ENCODE measurements at places on chromosomes 5 and 9. TPM values are rescaled to one million over a fixed set of nuclear protein-coding genes. Genes with fewer than 3 reads are reported as not detected.

Gene NEUROG1
- polyA plus RNA-seq: not detected

- DNase-seq: no peak
- no peaks in the 10 kb centered on the region for H3K27me3 ChIP-seq
- H3K4me3 ChIP-seq: no peak overlapping the region
- no peak overlapping the region for H3K27ac ChIP-seq
- no peaks in the 10 kb centered on the region for H3K36me3 ChIP-seq
- no peaks in the 10 kb centered on the region for H3K4me1 ChIP-seq
Measured at GRCh38 chr9:25519286-25519685, 159.0 kb downstream of the TUSC1 start.

DNA sequence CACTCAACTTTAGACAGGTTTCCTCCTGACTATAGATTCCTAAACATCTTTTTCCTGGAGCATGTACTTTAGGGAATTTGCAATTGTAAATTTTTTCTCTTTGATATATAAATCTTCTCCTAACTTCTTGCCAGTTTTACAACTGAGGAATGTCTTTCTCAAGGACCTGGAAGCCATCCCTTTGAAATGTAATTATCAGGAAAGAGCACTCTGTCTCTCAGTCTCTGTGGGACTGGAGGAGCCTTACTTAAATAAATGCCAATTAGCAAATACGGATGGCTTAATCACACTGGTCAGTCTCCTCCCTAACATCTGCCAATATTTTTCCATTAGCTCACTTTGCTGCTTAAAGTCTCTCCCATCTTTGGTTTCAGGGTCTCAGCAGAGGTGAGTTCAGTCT is 344.3 kb upstream of the ARRDC3 start:
- H3K36me3 ChIP-seq: no peaks in the 10 kb centered on the region
- no peak overlapping the region for H3K27ac ChIP-seq
- no peaks in the 10 kb centered on the region for H3K27me3 ChIP-seq
- H3K4me3 ChIP-seq: no peak overlapping the region
- no peak for DNase-seq

Gene HDAC3
- 34.7 TPM for polyA plus RNA-seq

DNA sequence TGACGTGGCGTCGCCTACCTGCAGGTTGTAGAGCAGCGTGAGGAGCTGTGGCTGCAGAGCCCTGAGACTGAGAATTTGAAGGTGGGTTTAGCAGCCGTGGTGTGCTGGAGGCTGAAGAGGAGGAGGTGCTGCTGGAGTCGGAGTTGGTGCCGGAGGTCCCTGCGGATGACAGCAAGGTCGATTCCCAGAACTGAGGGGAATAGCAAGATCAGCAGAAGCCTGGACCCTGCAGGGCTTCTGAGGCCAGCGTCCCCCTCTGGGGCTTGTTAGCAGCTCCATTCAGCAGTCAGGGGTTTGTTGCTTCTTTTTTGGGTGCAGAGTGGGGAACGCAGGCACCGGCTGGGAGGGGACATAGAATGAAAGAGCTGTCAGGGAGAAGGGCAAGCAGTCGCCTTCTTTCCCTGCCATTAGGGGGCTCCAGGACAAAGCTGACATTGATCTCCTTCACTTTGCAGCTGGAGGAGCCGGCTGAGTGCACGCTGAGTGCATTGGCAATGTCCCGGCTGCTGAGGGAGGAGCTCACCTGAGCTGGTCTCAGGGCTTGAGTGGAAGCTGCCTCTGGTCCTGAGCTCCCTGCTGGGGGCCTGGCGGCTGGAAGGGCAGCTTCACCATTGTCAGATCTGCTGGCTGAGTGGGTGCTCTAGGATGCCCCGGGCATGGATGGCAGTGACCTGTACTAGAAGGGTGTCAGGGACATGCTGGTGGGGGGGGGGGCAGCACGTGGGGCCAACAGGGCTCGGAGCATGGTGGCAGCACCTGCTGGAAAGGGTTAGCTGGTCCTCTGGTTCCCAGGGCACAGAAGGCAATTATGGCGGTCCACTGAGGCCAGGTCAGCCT is 20.8 kb downstream of the OBP2B start:
- peaks cover 6% of the 10 kb centered on the region for H3K27me3 ChIP-seq
- DNase-seq: no peak
- no peaks in the 10 kb centered on the region for H3K36me3 ChIP-seq
- no peak overlapping the region for H3K27ac ChIP-seq

GRCh38 chr9:133233681-133234432 is 24.8 kb upstream of the OBP2B start:
- peaks cover 10% of the 10 kb centered on the region for H3K27me3 ChIP-seq
- H3K27ac ChIP-seq: peak overlapping the region; percentile 36
- H3K4me3 ChIP-seq: no peak overlapping the region
- no peaks in the 10 kb centered on the region for H3K36me3 ChIP-seq
- DNase-seq: no peak

DNA sequence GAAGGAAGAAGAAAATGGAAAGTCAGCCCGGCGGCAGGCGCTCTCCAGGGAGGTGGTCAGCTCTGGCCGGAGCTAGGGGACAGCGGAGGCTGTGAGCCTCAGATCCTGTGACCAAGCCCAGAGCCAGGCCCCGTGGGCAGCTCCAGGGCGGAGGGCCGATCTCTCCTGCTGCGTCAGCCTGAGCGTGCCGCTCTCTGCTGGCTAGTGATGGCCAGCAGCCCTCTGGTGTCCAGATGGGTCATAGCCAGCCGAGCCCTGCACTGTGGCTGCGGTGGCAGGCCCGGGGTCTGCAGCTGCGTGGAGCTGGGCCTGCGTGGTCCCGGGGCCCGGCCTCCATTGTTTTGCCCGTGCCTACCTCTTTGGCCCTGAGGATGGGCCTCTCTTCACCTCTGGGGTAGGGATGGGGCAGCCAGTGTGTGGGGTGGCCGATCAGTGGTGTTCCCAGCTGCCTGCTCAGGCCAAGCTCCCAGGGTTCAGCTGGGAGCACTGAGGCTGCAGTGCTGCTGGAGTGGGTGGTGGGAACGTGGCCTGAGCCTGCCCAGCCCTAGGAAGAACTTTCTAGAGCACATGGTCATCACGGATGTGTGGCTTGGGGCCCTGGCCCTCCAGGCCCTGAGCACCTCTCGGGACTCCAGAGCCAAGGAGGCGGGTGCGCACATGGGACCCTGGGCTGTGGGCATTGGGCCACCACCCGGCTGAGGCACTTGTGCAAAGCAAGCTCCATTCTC is 17.1 kb upstream of the NRARP start:
- H3K36me3 ChIP-seq: no peaks in the 10 kb centered on the region
- DNase-seq: peak; percentile 77
- H3K4me1 ChIP-seq: peaks cover 9% of the 10 kb centered on the region
- H3K27me3 ChIP-seq: peaks cover 31% of the 10 kb centered on the region
- H3K4me3 ChIP-seq: no peak overlapping the region

DNA sequence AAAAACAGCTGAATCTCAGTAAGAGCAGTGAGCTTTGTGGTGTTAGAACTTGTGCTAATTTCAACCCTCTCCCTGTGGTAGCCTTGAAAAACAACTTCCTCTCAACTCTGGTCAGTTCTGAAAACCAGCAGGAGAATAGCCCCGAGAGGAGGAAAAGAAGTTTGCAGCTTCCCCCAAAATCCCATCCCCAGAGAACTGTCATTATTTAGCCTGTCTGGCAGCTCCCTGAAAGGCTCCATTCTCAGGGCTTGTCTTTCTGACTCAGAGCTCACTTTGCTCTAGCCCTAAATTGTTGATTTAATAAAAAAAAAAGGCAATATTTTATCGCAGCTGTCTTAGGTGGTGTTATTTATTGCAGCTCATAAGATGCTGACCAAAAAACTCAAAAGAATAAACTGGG is 11.4 kb upstream of the SLC45A2 start:
- H3K4me1 ChIP-seq: peaks cover 5% of the 10 kb centered on the region
- no peaks in the 10 kb centered on the region for H3K27me3 ChIP-seq
- H3K4me3 ChIP-seq: no peak overlapping the region
- no peak for DNase-seq
- peaks cover 10% of the 10 kb centered on the region for H3K36me3 ChIP-seq

DNA sequence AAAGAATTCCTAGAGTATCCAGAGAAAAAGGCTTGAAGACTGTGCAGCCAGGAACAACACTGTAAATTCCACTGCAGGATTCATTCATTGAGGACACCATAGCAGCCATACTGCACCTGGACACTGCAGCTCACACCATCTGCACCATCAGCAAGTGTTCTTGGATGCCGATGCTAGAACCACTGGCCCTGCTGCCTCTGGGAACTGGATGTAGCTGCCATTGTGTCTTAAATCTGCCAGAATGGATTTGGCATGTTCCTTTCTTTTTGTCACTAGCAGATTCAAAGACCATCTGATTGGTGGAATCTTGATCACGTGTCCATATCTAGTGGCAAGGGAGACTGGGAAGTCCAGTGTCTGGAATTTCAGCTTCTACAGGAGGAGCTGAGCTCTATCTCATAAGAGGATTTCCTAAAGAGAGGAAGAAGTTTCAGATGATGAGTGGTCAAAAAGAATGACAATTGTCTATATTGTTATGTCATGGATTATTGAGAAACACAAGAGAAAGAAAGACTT is 278.3 kb upstream of the ANKRD55 start:
- H3K4me1 ChIP-seq: no peaks in the 10 kb centered on the region
- H3K27ac ChIP-seq: no peak overlapping the region
- H3K27me3 ChIP-seq: no peaks in the 10 kb centered on the region
- no peak for DNase-seq

DNA sequence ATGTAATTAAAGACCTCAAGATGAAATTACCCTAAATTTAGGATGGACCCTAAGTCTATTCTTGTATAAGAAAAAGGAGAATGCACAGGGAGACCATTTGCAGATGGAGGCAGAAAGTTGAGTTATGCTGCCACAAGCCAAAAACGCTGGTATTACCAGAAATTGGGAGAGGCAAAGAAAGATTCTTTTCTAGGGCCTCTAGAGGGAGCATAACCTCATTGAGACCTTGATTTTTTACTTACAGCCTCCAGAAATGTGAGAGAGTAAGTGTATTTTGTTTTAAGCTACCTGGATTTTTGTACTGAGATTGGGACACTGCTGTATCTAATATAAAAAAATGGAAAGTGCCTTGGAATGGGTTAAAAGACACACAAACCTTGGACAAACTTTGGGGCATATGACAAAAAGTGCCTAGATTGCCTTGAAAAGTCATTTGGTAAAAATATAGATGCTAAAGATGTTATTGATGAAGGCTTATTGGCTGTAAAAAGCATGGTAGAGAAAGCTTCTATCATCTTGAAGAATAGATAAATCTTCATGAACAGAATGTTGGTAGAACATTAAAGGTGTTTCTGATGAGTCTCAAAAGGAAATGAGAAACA is 174.7 kb upstream of the PRDM9 start:
- H3K4me3 ChIP-seq: no peak overlapping the region
- H3K4me1 ChIP-seq: no peaks in the 10 kb centered on the region
- no peaks in the 10 kb centered on the region for H3K36me3 ChIP-seq
- no peaks in the 10 kb centered on the region for H3K27me3 ChIP-seq
- H3K27ac ChIP-seq: no peak overlapping the region

GRCh38 chr9:99822109-99822805 is 572 bp downstream of the NR4A3 start:
- DNase-seq: peak; percentile 34
- H3K4me1 ChIP-seq: peaks cover 17% of the 10 kb centered on the region
- peak overlapping the region; percentile 79 for H3K4me3 ChIP-seq
- H3K36me3 ChIP-seq: no peaks in the 10 kb centered on the region
- peak overlapping the region; percentile 99 for H3K27ac ChIP-seq
- peaks cover 7% of the 10 kb centered on the region for H3K27me3 ChIP-seq

GRCh38 chr9:93480262-93480661 is 26.9 kb upstream of the FAM120AOS start:
- H3K27me3 ChIP-seq: no peaks in the 10 kb centered on the region
- H3K4me1 ChIP-seq: peaks cover 49% of the 10 kb centered on the region
- H3K27ac ChIP-seq: no peak overlapping the region
- H3K36me3 ChIP-seq: peaks cover 26% of the 10 kb centered on the region

DNA sequence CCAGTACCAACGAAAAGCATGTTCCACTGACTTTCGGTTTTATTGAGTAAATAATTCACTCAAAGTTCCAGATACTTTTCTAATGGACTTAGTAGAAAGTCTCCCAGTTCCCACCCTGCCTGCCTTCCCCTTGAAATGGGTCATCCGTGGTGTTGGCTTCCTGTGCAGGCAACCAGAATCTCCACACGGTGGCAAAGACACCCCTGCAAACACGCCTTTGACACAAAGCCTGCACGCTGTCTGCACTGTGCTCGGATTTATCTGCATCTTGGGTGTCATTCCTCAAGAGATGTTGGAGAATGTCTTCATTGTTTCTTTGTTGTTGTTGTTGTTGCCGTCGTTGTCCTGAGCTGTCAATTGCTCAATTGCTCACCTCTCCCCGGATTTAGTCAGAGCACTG is 150.0 kb upstream of the IRX2 start:
- no peaks in the 10 kb centered on the region for H3K27me3 ChIP-seq
- H3K4me3 ChIP-seq: no peak overlapping the region
- DNase-seq: no peak
